Stimulated activated CD4-positive, alpha-beta T cell treated with anti-CD3 and anti-CD28 coated beads, TNF-alpha, amount 100 ng/mL, for 24 hours (primary cell): ENCODE measurements at places on chromosomes 11 and 22.

DNA sequence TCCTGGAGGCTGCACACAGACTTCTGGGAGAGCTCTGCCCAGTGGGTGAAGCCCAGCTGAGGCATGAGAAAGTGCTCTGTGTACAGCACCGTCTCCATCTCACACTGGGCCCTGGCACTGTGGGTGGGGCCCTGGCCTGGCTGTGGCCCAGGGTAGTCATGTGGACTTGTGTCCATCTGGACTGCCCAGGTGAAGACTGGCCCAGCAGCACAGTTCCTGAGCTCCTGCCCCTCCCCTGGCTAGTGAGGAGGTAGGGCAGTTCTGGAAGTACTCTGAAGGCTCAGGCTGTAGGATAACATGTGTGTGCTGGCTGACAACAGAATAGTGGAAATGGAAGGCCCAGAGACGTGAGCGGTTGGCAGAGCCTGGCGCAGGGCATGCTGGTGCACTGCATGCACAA lies 35.4 kb downstream of the RSPH14 start:
- DNase-seq, result no peak

GRCh38 chr22:45127866-45128265 lies 35.9 kb upstream of the NUP50 start:
- DNase-seq, result no peak

- no peak for DNase-seq
Observed at GRCh38 chr11:111938687-111939160, 1.6 kb downstream of the DIXDC1 start.

- no peak for DNase-seq
Observed at GRCh38 chr11:2251138-2251537, 19.2 kb downstream of the ASCL2 start.

DNA sequence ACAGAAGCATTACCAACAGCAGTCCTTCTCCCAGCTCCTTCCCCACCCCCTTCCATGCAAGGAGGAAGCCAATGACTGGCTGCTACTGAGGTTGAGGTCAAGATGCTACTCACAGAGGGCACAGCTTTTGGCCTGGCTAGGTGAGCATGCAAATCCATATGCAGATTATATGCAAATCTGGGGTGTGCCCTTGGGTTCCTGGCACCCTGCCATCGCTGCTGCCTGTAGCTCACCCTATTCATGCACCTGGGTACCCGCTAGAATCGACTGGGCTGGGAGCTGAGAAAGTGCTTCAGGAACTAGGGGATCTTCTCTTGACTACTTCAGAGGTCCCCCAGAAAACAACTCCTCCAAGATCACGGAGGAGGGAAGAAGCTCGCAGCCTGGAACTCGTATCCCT lies 4.0 kb downstream of the DSCAML1 start:
- DNase-seq, result no peak

DNA sequence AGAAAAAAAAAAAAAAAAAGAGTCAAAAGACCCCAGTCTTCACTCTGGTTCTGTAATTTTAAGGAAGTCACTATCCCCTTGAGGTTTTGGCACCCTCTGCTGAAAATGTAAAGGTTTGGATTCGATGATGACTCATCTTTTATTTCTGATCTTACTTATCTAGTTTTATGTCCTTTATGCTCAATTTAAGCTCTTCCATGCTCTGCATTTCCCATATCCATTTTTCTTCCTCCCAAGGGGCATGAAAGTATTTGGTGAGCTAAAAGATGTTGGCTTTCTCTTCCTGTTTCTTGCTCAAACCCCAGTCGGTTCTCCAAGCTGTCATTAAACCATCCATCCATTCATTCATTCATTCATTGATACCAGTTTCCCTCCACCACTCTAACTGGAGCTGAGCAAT lies 61.0 kb upstream of the CDON start:
- no peak for DNase-seq

GRCh38 chr22:38834215-38834953 lies 9.4 kb downstream of the NPTXR start:
- DNase-seq, result no peak

GRCh38 chr11:19617696-19618523 lies 94.7 kb upstream of the NAV2 start:
- DNase-seq, result no peak

DNA sequence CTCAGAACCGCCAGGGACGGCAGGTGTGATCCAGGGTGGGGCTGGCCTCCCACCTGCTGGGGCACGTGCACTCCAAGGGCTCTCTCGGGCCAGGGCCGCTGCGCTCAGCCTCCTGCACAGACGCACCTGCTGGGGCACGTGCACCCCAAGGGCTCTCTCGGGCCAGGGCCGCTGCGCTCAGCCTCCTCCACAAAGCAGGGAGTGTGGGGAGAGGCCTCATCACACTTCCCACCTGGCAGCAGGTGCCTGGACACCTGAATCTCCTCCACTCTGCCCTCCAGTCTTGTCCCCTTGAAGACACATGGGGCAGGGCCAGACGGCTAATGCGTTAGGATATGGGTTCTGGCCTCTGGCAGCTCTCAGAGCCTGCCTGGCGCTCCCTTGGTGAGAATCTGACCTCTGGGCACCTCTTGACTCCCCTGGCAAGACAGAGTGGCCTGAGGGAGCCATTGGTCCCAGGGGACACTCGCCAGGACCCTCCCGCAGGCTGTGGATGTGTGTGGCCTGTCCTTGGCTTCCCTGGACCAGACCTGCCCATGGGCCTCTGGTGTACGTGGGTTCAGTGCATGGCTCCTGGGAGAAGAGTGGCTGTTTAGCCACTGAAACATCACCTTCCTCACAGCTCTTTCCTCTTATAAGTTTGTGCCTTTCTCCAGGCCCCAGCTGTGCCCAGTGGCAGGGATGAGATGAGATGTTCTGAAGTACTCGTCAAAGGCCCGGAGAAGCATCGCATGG lies 73.5 kb downstream of the BRD1 start:
- DNase-seq, result no peak

GRCh38 chr22:32031466-32031865 lies 11.6 kb upstream of the SLC5A1 start:
- no peak for DNase-seq

DNA sequence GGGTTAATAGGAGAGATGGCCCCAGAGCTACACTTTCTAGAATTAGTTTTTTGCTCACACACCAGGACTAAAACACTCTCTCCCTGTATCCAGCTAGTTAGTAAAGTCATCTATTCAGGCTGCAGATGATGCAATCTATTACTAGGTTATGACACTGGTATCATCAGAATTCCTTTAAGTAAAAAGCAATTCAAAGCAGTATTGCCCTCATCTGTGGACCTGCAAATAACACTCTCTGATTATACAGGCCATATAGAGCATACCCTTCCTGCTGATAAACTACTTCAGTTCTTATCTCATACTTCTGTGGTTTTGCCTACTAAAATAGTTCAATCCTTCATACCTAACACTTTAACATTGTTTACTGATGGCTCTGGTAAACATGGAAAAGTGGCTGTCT lies 13.5 kb upstream of the MTMR2 start:
- DNase-seq, result no peak

GRCh38 chr11:70642266-70642665 lies 243.9 kb downstream of the CTTN start:
- no peak for DNase-seq

- no peak for DNase-seq
Observed at GRCh38 chr11:12692229-12693075, 18.2 kb downstream of the TEAD1 start.

DNA sequence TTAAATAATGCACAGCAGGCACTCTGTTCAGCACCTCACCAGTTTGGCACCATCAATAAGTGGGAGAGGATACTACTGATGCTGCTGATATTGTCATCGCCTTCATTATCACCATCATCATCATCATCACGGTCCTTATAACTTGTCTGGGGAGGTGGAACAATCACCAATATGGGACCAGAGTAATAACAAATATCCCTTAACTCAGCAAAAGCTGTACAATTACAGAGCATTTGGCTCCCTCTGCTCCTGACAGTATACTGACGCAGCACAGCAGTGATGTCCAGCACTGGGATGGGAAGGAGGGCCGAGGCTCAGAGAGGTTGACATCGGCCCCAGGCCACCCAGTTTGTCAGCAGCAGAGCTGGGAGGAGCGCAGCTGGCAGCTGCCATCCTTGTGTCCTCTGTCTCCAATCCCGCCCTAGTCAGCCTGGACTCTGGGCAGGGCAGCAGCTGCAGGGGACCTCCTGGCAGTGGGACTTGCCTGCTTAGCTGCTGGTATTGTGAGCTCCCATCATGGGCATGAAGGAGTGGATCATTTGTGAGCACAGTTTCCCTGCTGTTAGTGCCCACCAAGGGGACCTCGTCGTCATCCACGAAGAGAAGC lies 90.0 kb downstream of the DHCR7 start:
- DNase-seq, result no peak

- no peak for DNase-seq
Observed at GRCh38 chr22:49488943-49489342, 338.7 kb downstream of the BRD1 start.

GRCh38 chr11:101442171-101442570 lies 141.6 kb downstream of the TRPC6 start:
- no peak for DNase-seq

- DNase-seq, result no peak
Observed at GRCh38 chr22:23301591-23301990, 121.3 kb downstream of the BCR start.

DNA sequence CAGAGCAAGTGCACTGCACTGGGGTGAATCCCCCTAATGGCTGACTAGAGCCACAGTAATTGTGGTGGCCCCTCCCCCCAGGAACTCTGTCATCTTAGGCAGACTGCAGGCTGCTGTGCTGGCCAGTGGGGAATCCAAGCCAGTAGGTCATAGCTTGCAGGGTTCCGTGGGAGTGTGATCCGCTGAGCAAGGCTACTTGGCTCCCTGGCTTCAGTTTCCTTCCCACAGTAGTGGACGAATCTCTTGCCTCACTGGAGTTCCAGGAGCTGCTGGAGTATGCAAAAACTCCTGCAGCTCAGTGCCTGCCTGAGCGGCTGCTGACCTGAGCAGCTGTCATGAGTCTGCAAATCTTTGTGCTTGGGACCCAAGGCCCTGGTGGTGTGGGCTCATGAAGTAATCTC lies 13.2 kb downstream of the OOSP3 start:
- DNase-seq, result no peak

GRCh38 chr11:128135451-128135850 lies 451.9 kb downstream of the ETS1 start:
- DNase-seq, result no peak

DNA sequence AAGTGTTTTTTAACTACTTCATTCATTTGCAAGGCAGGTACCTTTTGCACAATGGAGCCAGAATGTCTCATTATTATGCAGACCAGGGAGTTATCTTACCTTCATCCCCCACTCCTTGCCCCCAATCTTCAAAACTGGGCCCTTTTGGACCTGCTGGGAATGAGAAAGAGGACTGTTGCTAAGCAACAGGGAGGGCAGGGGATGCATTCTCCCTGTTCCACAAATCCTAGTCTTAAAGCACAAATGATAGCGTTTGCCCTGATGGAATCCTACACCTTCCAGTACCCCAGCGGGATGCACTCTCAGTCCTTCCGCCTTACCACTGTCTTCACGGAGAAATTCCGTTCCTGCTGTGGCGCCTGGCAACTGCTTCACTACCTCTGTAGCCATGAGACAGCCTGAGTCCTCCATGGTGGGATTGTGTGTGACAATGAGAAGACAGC lies 4.1 kb upstream of the KCNJ1 start:
- DNase-seq, result no peak

- DNase-seq, result no peak
Observed at GRCh38 chr22:23718371-23719165, 27.8 kb downstream of the RGL4 start.

DNA sequence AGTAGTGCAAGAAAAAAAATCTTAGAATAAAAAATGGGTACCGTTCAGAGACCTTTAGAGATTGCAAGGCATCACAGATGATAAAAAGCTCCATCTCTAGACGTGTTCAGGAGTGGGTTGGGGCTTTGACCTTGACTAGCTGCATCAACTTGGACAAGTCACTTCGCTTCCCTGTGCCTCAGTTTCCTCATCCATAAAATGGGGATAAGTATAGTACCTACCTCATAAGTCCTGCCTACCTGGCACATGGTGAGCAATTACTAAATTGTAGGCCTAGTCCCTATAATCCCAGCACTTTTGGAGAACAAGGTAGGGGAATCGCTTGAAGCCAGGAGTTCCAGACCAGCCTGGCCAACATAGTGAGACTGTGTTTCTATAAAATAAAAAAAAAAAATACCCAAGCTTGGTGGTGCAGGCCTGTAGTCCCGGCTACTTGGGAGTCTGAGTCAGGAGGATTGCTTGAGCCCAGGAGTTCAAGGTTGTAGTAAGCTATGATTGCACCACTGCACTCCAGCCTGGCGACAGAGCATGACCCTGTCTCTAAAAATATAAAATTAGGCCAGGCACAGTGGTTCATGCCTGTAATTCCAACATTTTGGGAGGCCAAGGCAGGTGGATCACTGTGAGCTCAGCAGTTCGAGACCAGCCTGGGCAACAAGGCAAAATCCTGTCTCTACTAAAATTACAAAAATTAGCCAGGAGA lies 6.0 kb upstream of the F2 start:
- DNase-seq, result no peak

GRCh38 chr22:30878516-30879414 lies 89.8 kb downstream of the MORC2 start:
- no peak for DNase-seq

DNA sequence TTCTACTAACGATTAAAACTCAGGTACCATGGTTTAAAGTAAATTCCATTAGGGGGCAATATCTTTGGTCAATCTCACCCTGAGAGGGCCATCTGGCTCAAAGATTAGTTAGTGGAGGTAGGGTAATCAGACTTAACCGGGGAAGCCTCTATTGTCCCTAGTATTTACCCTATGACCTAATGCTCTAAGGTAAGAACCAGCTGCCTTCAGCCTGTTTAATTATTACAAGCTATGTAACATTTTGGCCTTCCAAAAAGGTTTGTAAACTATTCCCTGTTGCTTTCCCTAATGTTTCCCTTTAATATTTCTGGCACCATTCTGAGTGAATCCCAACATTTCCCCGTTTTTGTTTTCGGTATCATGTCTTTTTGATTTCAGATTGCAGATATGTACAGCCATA lies 15.1 kb upstream of the GLYATL1 start:
- no peak for DNase-seq

DNA sequence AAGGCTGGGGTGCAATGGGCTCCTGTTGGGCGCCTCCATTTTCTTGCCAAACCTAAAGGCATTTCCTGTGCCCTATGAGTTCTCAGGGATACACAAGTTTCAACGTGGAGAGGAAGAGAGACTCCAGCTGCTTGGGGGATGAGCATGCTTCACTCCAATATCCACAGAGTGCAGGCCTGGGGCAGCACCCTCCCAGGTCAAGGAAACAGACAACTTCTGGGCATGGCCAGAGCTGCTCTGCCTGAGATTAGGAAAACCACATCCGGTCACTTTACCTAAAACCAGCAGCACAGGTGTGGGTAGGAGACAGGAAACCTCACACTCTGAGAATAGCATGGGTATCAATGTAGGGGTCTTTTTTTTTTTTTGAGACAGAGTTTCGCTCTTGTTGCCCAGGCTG lies 28.7 kb downstream of the TMEM184B start:
- no peak for DNase-seq
